ENCODE measurements at places on chromosomes 5 and 9.

DNA sequence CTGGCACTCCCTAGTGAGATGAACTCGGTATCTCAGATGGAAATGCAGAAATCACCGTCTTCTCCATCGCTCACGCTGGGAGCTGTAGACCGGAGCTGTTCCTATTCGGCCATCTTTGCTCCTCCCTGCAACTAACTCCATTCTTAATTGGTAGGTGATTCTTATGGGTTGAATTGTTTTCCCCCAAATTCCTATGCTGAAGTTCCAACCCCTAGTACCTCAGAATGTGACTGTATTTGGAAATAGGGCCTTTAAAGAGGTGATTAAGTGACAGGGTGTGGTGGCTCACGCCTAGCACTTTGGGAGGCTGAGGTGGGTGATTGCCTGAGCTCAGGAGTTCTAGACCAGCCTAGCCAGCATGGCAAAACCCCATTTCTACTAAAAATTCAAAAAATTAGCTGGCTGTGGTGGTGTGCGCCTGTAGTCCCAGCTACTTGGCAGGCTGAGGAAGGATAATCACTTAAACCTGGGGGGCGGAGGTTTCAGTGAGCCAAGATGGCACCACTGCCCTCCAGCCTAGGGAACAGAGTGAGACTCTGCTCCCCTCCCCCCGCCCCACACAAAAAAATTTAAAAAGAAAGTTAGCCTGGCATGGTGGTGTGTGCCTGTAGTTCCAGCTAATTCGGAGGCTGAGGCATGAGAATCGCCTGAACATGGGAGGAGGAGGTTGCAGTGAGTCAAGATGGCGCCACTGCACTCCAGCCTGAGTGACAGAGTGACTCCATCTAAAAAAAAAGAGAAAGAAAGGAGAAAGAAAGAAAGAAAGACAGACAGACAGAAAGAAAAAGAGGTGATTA lies 25.2 kb upstream of the FOCAD start:
- no peak for DNase-seq

DNA sequence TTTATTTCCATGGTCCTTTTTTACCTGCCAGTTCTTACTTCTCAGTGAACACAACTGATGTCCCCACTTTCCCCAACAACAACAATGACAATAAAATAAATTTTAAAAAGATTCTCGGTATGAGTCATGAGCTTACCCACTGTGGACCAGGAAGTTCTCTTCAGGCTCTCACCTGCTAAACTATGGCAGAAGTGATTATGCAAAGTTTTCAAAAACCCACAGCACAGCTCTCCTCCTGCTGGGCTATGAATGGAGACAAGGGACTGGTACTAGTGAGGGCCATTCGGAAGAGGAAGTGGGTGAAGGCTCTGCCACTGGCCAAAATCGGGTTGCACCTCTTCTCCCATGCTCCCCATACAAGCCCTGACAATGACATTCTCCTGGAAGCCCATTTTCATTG lies 429.4 kb downstream of the PIK3R1 start:
- no peak for DNase-seq

GRCh38 chr9:130225071-130225470 lies 40.5 kb upstream of the HMCN2 start:
- DNase-seq, result no peak

GRCh38 chr5:161093100-161093499 lies 241.1 kb upstream of the ATP10B start:
- DNase-seq, result no peak

DNA sequence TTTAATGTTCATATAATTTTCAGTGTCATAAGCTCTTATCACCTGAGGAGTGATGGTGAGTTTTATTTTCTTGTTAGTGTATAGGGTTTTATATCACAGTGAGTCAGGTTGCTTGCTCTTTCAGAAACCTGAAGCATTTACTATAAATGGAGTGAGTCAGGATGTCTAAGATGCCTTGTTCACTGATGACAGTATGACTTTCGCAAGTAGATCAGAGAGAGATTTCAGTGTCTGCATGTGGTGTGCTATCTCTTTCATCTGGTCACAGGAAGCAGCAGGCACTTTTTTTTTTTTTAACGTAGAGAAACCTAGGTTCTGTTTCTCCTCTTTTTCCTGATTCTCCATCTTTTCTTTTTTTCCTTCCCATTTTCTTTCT lies 237.1 kb downstream of the DMRTA1 start:
- DNase-seq, result no peak

GRCh38 chr5:153970496-153970895 lies 68.2 kb downstream of the FAM114A2 start:
- DNase-seq, result no peak

- no peak for DNase-seq
Measured at GRCh38 chr5:12460493-12461261, 556.4 kb upstream of the CTNND2 start.

GRCh38 chr5:36778336-36778735 lies 98.2 kb upstream of the NIPBL start:
- DNase-seq, result no peak

DNA sequence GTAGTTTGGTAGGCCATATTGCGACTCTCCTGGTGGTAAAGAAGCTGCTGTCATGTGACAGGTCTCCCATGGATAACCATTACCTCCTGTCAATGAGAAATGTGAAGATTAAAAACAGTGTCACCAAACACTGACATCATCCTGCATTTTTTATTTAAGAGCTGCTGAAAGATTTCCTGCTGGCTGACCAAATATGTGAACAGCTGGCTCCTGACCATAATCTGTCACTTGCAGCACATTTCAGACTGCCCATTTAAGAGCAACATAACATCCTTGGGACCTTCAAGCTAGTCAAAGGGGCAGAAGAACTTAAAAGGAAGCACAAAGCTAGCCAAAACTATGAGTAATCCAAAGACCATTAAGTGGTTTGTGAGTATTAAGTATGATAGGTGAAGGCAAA lies 288.0 kb downstream of the IZUMO3 start:
- no peak for DNase-seq

DNA sequence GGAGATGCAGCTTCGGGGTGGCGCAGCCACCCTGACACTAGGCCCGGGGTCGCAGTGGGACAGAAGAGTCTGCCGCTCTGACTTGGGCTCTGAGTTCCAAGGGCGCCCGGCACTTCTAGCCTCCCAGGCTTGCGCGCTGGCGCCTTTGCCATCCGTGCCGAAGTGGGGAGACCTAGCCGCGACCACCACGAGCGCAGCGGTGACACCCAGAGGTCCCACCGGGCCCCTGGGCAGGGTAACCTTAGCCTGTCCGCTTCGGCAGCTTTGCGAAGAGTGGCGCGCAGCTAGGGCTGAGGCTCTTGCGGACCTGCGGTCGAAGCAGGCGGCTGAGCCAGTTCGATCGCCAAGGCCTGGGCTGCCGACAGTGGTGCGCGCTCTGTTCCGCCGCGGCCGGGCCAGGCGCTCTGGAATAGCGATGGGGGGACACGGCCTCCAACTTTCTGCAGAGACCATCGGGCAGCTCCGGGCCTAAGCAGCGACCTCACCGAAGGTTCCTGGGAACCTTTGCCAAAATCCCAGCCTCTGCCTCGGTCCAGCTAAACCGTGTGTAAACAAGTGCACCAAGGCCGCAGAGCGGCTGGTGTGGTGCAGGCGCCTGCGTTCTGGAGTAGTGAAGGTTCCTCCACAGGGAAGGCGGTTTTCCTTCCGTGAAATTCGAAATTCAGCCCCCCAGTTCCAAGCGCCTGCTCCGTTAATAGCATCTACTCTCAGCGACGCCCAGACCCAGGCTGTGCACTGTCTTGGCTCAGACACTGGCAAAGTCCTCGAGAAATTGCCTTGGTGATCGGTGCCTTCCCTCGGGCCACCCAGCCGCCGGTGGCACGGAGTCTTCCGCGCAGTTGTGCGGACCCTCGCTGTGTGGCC lies 7.4 kb downstream of the TLX3 start:
- DNase-seq, result no peak

- no peak for DNase-seq
Measured at GRCh38 chr5:684751-685216, 8.4 kb downstream of the TPPP start.

DNA sequence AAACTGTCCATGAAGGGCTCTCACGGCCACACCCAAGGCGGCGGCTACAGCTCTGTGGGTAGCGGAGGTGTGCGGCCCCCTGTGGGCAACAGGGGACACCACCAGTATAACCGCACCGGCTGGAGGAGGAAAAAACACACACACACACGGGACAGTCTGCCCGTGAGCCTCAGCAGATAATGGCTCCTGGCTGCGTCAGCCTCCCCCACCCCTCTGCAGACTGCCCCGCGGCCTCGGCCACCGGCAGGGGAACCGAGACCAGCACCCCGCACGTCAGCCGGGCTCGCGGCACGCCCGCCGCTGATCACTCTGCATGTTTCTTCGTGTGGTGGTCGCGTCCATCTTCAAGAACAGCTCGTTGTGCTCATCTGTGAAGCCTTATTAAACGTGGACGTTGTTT lies 41.5 kb downstream of the TENT4A start:
- no peak for DNase-seq

GRCh38 chr5:102231693-102232619 lies 64.1 kb downstream of the SLCO4C1 start:
- no peak for DNase-seq

- DNase-seq, result no peak
Measured at GRCh38 chr9:70085241-70085640, 41.6 kb downstream of the MAMDC2 start.

GRCh38 chr9:34546834-34547827 lies 24.3 kb upstream of the ENHO start:
- no peak for DNase-seq

GRCh38 chr5:115685490-115685889 lies 59.7 kb upstream of the TMED7 start:
- no peak for DNase-seq

DNA sequence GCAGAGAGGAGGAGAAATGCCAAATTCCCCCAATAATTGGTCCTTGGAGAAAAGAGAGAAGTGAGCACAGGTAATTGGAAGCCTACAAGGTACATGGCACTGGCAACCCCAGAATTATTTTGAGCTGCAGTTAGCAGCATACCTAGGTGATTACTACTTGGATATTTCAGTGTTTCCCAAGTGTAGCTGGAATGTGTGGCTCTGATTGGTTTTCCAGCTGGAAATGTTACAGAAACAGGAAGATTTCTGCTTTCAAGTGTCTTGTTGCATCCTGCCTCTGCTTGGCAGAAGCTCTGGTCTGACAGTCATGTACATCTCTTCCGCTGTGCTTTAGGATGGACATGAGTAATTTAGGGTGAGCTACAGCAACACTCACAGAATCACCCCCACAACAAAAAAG lies 262.1 kb downstream of the ENC1 start:
- DNase-seq, result no peak

- DNase-seq, result no peak
Measured at GRCh38 chr5:158139161-158139560, 280.2 kb upstream of the CLINT1 start.

DNA sequence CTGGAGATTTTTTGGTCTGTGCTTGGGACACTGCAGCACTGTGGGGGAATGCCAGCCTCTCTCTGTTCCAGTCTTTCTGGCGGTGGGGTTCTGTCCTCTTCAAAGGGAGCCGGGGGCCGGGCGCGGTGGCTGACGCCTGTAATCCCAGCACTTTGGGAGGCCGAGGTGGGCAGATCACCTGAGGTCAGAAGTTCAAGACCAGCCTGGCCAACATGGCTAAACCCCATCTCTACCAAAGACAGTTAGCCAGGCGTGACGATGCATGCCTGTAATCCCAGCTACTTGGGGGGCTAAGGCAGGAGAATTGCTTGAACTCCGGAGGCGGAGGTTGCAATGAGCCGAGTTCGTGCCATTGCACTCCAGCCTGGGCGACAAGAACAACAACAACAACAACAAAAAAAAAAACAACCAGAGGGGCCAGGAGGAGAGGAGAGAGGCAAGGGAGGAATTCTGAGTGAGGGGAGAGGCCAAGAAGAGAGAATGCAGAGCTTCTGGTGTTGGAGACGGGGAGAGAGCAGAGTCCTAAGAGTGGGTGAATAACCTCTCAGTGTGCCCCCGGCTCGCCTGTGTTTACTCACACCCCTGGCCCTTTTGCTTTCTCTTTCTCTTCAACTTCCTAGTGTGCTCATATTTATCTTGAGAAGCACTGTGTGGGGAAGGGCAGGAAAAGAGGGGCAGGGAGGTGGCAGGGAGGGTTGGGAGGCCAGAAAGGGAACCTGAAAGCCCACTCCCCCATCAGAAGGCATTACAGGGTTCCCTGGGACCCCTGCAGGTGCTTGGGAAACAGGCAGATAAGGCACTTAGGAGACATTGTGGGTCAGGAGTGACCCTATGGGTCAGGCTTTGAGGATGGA lies 3.2 kb upstream of the SET start:
- DNase-seq, result no peak

DNA sequence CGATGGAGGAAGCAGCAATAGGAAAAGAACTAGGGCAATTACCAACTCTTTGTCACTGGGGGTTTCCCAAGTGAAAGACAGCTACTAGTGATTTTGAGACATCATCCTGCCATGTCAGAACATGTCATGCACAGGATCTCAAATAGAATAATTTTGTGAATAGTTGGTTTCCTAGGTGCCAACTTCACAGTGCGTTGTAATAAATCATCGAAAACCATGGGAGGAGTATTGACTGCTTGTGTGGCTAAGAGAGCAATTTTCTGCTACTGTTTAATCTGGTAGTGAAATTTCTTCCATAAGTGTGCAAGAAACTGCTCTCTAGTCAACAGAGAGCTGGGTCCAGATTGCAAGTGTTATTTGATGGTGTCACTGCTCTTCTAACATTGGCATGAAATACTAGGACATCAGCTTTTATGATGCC lies 168.6 kb downstream of the NNT start:
- no peak for DNase-seq

DNA sequence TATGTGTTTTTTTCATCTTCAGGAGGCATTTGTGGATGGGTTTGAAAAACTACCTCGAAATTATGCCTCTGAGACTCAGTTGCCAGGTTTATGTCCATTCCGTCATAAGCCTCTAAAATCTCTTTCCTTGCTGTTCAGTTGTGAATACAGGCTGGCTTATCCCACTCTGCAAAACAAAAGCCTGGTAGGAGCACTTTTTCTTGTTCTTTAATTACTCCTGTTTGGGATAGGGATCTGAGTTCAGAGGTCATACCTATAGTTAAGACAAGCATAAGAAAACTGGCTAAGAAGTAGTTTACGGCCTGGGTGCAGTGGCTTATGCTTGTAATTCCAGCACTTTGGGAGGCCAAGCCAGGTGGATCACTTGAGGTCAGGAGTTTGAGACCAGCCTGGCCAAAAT lies 24.4 kb downstream of the ZNF131 start:
- DNase-seq, result no peak

DNA sequence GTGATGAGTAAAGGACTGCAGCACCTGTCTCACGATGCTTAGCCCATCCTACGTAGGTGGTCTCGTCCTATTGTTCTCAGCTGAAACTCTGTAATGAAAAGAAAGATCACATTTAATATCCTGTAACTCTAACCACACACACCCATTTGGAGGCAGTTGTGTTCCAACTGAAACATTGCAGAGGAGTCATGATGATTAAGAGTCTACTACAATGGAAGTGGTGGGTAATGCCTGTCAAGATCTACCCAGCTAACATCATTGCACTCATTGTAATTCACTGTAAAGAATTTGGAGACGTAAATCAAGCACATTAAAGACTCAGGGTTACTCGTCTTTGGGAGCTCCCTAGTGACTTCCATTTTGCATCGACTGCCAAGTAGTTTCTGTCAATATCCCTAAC lies 106.0 kb upstream of the PTPN3 start:
- DNase-seq, result no peak

- no peak for DNase-seq
Measured at GRCh38 chr5:160341309-160341870, 29.0 kb upstream of the CCNJL start.

- no peak for DNase-seq
Measured at GRCh38 chr5:171865471-171865870, 79.9 kb downstream of the SMIM23 start.

GRCh38 chr9:137396634-137397367 lies 26.2 kb downstream of the EXD3 start:
- DNase-seq, result no peak

GRCh38 chr9:113154471-113154870 lies 3.7 kb downstream of the SLC31A2 start:
- DNase-seq, result no peak

GRCh38 chr9:99052815-99053715 lies 51.8 kb upstream of the TGFBR1 start:
- no peak for DNase-seq
